ENCODE measurements at places on chromosomes 2 and 18.
A peak's percentile ranks its signal among the peaks of the same experiment; 100 is the strongest.

- DNase-seq = peak; percentile 66
Observed at GRCh38 chr18:58501066-58501896, 127.6 kb downstream of the ALPK2 start.

DNA sequence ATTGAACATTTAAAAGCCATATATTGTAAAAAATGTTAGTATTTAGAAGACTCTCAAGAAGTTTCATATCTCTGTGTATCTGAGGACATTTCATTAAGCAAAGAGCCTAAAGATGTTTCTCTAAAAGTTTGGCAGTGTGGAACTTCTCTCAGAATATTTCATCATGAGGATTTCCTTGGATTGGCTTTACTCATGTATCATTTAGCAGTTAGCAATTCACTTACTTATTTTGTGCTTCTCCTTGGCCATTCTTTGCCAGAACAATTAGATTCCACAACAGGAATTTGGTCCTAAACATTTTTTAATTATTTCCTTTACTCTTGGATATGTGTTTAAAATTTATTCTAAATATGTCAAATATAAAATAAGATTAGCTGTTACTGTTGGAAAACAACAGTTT is 345.0 kb upstream of the LRRTM4 start:
- no peak for DNase-seq

DNA sequence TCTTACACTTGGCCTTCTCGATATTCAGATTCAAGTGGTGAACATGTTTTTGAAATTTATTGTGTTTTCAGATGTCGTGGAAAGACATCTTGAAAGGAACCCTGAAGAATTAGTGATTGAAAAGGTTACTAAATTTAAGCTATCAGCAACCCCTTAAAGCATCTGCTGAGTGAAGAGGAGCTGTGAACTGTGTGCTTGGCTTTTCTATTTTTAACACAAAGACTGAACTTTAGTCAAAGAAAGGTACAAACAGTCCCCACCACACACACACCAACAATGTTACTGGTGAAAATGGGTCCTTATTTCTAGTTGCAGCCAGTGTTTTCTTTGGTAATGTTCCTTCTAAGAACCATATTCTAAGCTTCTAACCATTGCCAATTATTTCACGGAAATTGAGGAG is 95.1 kb downstream of the CYRIA start:
- no peak for DNase-seq

DNA sequence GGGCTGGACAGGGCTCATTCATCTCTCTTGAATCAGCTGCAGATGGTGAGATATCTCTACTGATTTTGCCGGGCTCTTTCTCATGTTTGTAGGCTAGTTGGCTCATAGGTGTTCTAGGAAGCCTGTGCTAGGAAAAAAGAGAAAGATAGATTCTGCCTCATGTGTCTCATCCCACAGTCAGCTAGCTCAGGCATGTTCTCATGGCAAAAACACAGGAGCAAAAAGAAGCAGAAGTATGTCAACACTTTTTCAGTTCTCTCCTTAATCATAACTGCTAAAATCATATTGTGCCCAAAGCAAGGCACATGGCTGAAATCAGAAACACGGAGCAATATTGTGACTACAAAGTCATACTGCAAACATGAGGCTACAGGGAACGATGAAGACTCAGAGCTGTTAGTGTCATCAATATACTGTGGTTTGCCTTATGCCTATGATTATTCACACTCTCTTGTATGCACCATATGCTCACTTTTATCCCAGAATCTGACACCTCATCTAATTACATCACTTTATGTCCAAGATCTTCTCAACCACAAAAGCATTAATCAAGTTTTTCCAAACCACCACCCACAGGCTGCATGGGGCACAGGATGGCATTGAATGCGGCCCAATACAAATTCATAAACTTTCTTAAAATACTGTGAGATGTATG is 571.9 kb upstream of the CNTNAP5 start:
- no peak for DNase-seq

GRCh38 chr2:206231669-206232286 is 42.7 kb upstream of the ZDBF2 start:
- no peak for DNase-seq

GRCh38 chr2:2848621-2849333 is 517.7 kb upstream of the MYT1L start:
- DNase-seq = no peak

GRCh38 chr2:169001116-169001815 is 29.9 kb downstream of the ABCB11 start:
- DNase-seq = no peak

DNA sequence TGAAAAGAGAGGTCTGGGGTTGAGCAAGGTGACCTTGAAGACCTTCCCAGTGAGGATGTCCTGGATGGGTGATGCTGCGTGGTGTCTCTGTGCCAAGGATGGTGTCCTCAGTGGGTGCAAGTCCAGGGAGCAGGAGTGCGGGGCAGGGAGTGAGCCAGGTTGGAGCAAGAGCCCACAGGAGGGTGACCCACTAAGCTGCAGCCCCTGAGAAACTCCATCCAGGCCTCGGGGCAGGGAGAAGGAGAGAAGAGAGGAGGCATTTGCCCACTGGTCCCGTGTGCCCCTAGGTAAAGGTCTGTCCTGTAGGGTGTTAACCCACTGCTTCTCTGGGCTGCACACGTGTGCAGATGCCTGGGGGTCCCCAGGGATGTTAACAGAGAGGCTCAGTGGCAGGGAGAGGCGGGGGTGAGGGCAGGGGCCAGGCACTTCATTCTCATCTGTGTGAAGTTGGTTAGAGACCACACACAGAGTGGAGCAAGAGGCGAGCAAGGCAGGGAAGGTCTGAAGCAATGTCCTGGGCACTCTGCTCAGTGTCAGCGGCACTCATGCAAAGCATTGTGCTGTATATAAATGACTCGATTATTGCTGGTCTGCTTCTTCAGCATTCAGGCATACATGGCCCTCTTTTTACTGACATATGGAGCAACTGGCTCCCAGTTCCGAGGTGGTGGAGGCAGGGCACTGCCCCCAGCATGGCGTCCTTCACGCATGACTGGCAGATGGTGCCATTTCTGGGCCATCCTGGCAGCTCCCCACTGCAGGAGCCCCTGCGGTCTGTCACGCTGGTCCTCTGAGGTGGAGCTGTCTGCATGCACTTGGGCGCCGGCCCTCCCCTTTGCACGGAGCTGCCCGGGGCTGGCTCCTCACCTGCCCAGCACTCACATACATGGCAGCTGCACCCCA is 117.2 kb upstream of the HS6ST1 start:
- DNase-seq = no peak

GRCh38 chr2:216188559-216188850 is 79.4 kb downstream of the XRCC5 start:
- no peak for DNase-seq

- no peak for DNase-seq
Observed at GRCh38 chr2:75071766-75072165, 113.3 kb downstream of the POLE4 start.

GRCh38 chr2:99478632-99479031 is 11.2 kb downstream of the REV1 start:
- no peak for DNase-seq

DNA sequence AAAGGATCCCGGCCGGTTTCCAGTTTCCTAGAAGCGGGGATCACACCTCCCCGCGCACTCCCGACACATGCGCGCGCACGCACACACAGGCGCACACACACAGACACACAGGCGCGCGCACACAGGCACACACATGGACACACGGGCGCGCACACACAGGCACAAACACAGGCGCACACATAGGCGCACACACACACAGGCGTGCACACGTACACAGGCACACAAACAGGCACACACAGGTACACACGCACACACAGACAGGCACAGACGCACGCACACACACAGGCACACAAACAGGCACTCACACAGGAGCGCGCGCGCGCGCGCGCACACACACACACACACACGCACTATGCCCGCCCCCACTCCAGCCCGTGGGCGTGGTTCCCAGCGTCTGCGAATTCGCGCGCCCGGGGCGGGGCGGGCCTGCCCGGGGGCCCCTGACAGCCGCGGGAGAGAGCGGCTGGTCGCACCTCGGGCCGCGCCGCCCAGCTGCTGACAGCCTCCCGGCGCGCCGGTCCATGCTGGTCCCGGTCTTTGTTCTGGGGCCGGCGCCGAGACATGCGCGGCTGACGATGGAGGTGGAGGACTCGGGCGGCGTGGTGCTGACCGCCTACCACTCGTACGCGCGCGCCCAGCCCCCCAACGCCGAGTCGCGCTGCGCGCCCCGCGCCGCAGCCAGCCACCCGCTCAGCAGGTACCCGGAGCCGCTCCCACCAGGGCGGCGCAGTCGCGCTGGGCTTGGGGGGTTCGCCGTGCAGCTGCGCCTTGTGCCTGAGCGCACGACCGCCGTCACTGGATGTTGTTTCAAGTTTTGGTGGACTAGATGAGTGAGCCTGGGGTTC is at the start of gene ARHGAP28:
TSS of gene ARHGAP28 (plus strand) at position 470 of the 845 bp plus-strand sequence. CDS start at position 576, 106 bp downstream.
- peak; percentile 23 for DNase-seq

DNA sequence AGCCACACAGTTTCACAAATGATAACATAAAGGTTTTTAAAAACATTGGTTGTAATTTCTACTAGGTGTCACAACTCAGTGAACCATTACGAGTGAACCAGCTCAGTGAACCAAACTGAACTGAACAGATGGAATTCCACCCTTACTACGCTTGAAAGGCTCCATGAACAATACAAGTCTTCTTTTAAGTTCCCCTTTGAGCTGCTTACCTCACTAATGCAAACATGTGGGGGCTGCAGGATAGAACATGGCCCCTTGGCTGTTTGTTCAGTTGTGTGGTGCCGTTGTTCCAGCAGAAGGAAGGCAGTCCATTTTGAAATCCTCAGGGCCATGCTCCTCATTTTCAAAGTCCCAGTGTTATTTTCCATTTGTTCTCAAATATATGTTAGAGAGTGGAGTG is 30.7 kb upstream of the KLHL14 start:
- DNase-seq = peak; percentile 71

- no peak for DNase-seq
Observed at GRCh38 chr2:201128933-201129505, 13.1 kb downstream of the CFLAR start.

DNA sequence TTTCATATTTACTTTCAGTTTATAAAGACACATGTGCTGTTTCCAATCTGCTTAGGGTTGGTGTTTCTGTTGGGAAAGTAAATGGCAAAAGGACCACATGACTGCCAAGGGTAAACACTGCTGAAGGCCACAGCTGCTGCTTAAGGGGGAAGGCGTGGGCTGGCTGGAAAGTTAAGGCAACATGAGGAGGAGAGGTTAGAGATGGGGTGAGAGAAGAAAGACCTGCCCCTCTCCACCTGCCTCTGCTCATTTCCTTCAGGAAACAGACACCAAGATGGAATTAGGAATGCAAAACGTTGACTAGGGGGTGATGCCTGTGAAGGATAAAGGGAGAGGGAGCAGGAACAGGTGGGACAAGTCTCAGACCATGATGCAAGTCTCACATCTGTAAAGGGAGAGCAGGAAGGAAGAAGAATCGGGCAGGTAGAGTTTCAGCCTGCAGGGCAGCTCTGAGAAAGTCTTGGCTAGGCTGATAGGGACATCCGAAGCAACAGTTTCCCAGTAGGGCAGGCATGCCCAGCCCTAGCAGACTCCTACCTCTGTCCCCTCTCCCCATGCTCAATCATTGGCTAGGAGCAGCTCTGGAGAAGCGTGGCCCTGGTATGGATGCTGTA is 86.0 kb downstream of the CDC42EP3 start:
- DNase-seq = no peak

- DNase-seq = no peak
Observed at GRCh38 chr2:139369423-139370409, 589.5 kb upstream of the NXPH2 start.

DNA sequence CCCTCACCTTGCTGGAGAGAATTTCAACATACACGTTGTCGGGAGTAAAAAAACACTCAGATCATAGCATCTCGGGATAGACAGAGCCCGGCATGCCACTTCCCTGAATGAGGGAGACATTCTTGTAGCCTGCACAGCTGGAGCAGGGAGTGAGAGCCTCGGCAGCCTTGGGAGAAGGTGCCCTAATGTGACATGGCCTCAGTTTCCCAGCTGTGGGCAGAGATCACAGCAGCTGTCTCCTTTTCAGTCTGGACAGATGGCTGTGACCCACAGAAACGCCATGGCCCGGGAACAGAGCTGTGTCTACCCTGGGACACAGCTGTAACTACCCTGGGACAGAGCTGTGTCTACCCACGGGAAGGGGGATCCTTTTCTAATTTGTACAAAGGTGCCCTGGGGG is 55.9 kb downstream of the HS1BP3 start:
- no peak for DNase-seq

Measured in germinal center (tissue), 1 donor.